ENCODE measurements at places on chromosomes 1 and 21. TPM values are rescaled to one million over a fixed set of nuclear protein-coding genes. Genes with fewer than 3 reads are reported as not detected.

The AKR7A3 gene
- total RNA-seq = 3.1 TPM

The PLA2G4A gene
- 10.1 TPM for total RNA-seq

The NES gene
- total RNA-seq = 56.9 TPM

The LCE2B gene
- total RNA-seq = not detected

The GRIK3 gene
- not detected for total RNA-seq

The CHRNB2 gene
- total RNA-seq = 0.31 TPM

The MROH7 gene
- total RNA-seq = 4.3 TPM

The SIPA1L2 gene
- 81.4 TPM for total RNA-seq

The C1orf87 gene
- total RNA-seq = not detected

The RAP1GAP gene
- total RNA-seq = 8.0 TPM

The S100A1 gene
- not detected for total RNA-seq

The PINK1 gene
- 38.1 TPM for total RNA-seq

The HSD3B2 gene
- 0.32 TPM for total RNA-seq

The CFAP57 gene
- 0.38 TPM for total RNA-seq

The ISG15 gene
- 139 TPM for total RNA-seq

The OR2AJ1 gene
- not detected for total RNA-seq

The RIT1 gene
- 37.0 TPM for total RNA-seq

The AADACL4 gene
- total RNA-seq = 0.36 TPM

The CCDC30 gene
- 7.5 TPM for total RNA-seq

The STXBP3 gene
- 43.1 TPM for total RNA-seq

The DNAH14 gene
- total RNA-seq = 82.9 TPM

The CCDC17 gene
- 5.6 TPM for total RNA-seq

All from mesothelial cell of epicardium (in vitro differentiated cells).